Esophagus mucosa (tissue), 1 donor: ENCODE measurements at places on chromosomes 4 and X. TPM values are rescaled to one million over a fixed set of nuclear protein-coding genes. Genes with fewer than 3 reads are reported as not detected.

The NALF2 gene
- 0.60 TPM for total RNA-seq

The PLRG1 gene
- 77.9 TPM for total RNA-seq

The FHDC1 gene
- 5.9 TPM for total RNA-seq

The RTL3 gene
- not detected for total RNA-seq

The MAGEC1 gene
- not detected for total RNA-seq

The TMEM164 gene
- 22.4 TPM for total RNA-seq

The POU4F2 gene
- total RNA-seq = not detected

The CCDC110 gene
- total RNA-seq = 0.20 TPM

The GAGE12J gene
- total RNA-seq = not detected
